NCI-H1694 (cell line): ENCODE measurements at places on chromosomes 2 and 18.
A peak's percentile ranks its signal among the peaks of the same experiment; 100 is the strongest.

DNA sequence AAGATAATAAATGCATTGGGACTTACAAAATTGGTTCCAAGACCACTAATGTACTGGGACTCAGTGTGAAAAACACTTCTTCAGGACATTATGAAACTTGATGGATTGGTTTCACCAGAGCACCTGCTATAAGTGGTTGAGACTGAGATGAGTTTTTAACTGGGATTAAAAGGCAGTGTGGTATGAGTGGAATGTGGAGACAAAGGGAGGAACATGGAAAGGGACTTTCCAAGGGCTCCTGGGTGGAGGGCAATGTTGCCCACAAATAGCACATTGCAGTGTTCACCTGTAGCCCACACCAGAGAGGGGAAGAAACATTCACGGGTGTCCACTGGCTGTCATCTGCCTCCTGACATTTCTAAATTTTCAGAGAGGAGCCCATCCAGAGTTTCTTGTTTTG lies 253.3 kb upstream of the TANK start:
- no peak for DNase-seq

GRCh38 chr2:105450471-105450870 lies 51.6 kb upstream of the FHL2 start:
- no peak for DNase-seq

DNA sequence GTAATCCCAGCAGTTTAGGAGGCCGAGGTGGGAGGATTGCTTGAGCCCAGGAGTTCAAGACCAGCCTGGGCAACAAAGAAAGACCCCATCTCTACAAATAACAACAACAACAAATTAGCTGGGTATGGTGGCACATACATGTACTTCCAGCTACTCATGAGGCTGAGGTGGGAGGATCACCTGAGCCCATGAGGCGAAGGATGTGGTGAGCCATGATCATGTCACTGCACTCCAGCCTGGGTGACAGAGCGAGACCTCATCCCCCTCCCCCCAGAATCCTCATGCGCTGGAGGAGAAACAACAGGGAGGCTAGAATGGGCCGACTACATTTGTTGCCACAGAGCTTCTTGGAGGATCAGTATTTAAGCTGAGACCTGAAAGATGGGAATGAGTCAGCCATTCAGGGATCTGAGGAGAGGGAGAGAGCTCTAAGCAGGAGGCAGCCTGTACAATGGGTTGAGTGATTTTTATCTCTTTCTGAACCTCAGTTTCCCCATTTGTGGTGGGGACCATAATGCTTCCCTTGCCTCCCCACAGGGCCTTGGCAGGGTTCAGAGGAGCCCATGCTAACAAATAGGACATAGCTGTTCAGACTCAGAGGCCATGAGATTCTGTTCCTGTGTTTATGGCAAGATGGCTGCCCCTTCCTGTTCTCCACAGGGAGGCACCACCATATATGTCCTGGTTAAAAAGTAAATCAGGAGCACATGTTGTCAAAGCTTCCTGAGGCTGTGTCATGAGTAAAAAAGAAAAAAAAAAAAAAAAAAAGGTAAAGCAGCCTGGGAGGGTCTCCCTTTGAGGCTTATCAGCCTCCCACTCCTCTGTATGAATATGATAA lies 131.4 kb upstream of the HAAO start:
- no peak for DNase-seq

DNA sequence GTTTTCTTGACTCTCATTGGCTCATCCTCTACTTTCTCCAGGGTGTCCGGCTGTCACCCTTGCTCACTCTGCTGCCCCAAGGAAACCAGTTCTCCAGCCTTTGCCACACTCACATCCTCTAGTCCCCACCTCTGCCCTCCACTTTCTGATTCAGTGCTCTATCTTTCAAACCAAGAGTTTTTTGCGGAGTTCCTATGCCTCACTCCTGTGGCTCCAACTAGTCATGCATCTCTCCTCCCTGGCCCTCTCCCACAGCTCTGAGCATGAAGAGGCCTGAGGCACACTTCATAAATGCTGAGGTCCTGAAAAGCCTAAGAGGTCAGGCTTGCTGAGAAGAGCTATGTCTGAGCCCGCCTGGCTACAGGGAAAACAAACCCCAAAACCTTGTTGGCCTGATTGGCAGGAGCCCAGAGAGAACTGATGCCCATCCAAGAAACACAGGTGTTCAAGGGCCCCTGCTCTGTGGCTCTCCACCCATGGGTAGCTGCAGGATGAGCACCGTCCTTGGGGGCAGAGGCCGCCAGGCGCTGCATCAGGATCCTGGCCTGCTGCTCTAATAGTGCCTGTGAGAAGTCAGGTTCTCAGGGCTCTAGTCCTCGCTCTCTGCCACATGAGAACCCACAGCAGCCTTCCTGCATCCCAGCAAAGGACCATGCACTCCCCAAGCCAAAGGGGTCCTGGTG lies 42.1 kb downstream of the HS1BP3 start:
- no peak for DNase-seq

DNA sequence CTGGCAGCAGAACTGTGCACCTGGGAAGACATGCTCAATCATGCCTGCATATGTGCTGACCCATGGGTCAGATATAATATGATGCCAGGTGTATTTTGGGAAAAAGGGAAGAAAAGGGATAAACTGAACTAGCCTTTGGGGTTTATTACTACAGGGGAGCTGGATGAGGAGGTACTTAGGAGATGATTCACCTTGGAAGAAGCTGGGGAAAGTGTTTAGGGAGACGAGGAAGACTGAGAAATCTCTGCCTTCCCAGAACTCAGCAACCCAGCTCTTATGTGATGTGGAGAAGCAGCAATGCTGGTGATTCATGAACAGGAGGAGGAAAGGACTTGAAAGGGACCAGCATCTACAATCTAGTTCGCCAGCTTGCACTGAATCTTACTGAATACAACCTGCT lies 110.2 kb downstream of the BARD1 start:
- DNase-seq = no peak

- DNase-seq = no peak
Observed at GRCh38 chr2:100292022-100292580, 30.2 kb downstream of the LONRF2 start.

DNA sequence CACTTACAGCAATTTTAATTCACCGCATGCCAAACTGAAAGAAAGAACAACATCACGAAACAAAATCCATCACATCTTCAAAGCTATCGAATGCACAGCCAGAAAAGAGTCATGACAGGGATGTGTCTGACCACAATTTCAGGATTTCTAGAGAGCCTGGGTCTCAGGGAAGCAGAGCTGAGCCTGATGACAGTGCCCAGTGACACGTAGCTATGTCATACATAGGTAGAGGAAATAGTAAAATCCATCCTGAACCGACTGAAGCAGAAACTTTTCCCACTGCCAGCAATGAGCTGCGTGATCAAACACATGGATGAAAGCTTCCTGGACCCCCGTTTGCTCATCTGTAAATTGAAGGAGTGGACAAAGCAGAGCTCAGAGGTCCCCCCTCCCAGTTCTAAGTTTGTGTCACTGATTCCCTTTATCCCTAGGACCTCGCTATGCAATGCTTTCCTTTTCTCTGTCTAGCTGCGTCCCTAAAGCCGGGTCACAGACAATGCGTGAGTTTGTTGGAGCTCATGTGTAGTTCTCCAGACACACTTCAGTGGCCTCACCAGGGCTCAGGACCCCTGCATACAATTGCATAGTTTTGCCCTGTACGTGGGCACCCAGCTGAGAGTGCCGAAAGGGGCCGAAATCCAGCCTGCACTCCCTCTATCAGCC lies 37.6 kb downstream of the CCBE1 start:
- DNase-seq = no peak

GRCh38 chr2:191678437-191679100 lies 633 bp downstream of the NABP1 start:
- no peak for DNase-seq

DNA sequence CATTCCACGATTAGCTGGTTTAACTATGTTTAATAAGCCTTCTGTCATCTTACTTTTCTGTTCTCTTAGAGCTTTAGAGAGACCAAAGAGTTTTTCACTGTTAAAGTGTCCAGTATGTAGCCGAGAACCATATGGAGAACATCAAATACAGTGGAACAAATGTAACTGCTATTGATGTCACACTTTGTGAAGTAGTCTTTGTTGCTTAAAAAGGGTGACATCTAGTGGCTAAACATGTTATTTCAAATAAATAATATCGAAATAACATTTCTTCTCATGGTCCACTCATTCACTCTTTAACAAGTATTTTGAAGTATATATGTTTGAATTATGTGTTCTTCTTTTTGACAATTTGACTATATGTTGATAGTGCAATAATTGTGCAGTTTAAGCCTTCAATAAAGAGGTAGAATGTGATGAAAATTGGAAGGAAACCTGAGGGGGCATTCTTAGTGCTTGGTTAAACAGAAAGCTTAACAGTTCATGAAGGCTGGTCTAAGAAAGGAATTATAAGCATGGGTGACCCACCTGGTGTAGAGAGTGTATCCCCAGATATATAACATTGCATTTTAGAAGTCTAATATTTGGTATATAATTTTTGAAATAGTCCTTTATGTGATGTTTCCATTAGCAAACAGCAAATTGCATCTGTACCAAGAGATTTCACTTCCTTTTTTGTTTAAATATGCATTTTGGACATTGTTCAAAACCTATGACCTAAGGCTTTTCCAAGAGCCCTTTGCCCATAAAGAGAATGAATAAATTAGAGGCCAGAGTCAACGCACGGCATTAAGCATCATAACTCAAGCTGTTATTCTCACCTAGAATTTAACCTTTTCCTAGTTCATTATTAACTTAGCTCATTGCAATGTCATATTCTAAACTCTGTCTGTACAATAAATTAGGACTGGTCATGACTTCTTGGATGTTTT lies 112.1 kb downstream of the KYNU start:
- peak; percentile 18 for DNase-seq

GRCh38 chr18:74996055-74996454 lies 212.9 kb downstream of the PTGR3 start:
- DNase-seq = no peak
